Pulmonary artery endothelial cell (primary cell): ENCODE measurements at places on chromosomes 7 and 10. TPM values are rescaled to one million over a fixed set of nuclear protein-coding genes. Genes with fewer than 3 reads are reported as not detected.

The HOXA5 gene
- total RNA-seq, result 5.9 and 13.1 TPM in 2 replicates

The CALHM3 gene
- not detected in 2 replicates for total RNA-seq

The VWA2 gene
- not detected in 2 replicates for total RNA-seq

The SUN3 gene
- not detected in 2 replicates for total RNA-seq

The ITPRID1 gene
- not detected in 2 replicates for total RNA-seq
